ENCODE measurements at places on chromosomes 4 and X.

GRCh38 chr4:146329050-146329716 is 114.8 kb downstream of the REELD1 start:
- no peak for DNase-seq

DNA sequence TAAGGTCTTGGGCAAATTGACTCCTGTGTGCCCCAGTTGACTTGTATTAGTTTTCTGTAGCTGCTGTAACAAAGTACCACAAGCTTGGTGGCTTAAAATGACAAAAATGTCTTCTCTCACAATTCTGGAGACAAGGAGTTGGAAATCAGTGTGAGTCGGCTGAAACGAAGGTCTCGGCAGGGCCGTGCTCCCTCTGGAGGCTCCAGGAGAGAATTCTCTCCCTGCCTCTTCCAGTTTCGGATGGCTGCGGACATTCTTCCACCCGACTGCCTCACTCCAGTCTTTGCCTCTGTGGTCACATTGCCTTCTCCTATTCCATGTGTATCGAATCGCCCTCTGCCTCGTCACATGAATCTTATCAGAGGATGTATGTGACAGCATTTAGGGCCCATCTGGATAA is 66.0 kb upstream of the PHOX2B start:
- no peak for DNase-seq

DNA sequence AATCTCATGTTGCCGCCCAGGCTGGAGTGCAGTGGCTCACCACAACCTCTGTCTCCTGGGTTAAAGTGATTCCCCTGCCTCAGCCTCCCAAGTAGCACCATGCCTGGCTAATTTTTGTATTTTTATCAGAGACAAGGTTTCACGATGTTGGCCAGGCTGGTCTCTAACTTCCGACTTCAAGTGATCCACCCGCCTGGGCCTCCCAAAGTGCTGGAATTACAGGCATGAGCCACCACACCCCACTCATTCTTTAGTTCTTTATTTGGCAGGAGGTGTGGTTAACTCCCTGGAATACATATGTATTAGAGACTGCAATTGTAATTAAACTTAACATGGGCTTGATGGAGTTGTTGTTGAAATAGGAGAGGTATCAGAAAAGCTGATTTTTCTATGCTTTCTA is 1396.9 kb upstream of the IGFBP7 start:
- DNase-seq: no peak

DNA sequence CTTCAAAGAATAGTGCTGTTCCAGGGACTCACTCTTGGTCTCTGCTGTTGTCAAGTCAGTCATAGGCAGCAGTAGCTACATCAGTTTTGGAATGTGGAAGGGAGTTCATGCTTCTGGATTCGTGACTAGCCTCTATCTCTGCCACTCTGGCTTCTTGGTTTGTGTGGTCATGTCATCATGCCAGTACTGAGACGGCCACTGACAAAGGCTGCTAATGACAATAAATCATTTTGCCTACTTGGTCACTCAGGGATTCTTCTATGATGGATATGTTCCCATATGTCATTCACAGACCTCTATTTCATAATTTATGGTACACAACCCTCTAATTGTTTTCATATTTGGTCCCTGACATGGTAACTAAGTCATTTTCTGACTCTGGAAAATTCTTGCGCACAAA is 450.8 kb upstream of the BOD1L1 start:
- no peak for DNase-seq

DNA sequence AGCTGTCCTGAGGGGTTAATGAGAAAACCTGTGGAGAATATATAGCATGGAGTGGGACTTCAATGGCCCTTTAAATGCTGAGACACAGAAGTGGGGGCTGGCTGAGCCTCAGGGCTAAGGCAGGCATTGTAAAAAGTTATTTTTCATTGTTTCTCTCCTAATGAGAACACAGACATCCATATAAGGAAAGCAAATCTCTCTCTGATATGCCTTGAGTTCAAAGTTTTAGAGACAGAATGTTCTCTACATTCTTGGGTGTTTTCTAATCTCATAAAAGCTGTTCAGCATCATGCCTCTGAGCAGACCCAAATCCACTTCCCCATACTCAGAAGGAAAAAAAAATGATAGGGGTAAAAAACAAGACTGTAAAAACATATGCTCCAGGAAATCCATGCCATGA is 16.8 kb upstream of the RAB40A start:
- no peak for DNase-seq

- DNase-seq: no peak
Measured at GRCh38 chr4:83738895-83739294, 203.0 kb downstream of the GPAT3 start.

- no peak for DNase-seq
Measured at GRCh38 chrX:132728296-132728695, 230.1 kb downstream of the HS6ST2 start.

DNA sequence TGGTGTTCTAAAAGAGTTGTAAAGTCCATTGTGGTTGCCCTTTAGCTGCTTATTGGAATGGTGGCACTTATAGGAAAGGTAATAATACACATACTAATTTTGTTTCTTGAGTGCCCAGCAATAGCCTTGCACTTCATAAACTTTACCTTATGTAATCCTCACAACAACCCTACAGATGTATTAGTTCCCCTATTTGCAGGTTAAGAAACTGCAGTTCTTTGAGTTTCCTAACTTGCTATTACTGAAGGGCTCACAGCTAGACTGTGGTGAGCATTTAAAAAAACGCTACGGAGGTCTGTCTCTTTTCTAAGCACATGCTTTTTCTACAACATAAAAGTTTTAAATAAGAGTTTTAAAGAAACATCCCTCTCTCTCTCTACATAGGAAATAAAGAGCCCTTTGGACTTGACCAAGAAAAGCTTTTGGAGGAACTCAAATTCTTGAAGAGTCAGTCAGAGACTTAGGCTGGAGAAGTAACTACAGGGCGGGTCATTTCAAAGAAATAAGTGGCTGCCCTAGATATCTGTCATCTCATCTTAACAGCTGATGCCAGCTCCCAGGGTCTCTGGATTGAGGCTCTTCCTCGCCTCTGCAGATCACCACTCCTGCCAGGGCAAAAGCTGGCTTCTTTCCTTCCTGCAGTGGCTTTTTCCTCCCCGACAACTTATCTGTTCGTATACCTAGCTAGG is 42.0 kb upstream of the FBXW7 start:
- no peak for DNase-seq

DNA sequence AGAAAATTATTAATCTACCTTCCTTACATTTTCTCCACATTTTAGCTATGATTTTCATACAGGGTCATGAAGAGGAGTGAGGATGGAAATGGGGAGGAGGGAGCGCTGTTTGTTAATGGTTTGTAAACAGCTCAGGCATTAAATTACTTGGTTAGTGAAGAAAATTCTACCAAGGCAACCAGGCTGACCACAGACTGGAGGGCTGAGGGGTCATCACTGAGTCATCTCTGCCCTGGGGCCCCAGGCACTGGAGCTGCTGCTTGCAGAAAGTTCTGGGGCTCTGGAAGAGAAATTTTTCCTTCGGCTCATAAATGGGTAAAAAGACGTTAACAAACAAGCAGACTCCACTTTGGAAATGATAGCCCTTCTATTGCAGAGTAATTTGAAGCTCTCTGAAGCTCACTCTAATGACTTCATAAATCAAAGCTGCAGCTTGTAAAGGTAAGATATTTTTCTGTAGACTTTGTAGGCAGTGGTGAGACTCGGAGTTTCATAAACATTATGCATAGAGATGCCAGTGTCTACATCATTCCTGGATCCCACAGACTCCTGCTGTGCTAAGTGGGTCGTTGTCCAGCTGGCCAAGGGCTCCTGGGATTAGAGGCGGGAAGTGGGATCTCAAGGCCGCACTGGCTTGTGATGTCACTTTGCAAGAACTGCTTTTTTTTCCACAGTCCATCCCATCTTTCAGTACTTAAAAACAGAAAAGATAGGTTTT is 159.6 kb downstream of the PTTG2 start:
- DNase-seq: no peak

- DNase-seq: no peak
Measured at GRCh38 chrX:48786341-48786800, at the start of gene GATA1. Gene GATA1 (plus strand): TSS chrX:48786590. CDS start chrX:48791110, 4,520 bp downstream.
